ENCODE measurements at places on chromosomes 7 and 10.

- DNase-seq = no peak
Measured at GRCh38 chr7:34949361-34949760, 87.9 kb downstream of the DPY19L1 start.

DNA sequence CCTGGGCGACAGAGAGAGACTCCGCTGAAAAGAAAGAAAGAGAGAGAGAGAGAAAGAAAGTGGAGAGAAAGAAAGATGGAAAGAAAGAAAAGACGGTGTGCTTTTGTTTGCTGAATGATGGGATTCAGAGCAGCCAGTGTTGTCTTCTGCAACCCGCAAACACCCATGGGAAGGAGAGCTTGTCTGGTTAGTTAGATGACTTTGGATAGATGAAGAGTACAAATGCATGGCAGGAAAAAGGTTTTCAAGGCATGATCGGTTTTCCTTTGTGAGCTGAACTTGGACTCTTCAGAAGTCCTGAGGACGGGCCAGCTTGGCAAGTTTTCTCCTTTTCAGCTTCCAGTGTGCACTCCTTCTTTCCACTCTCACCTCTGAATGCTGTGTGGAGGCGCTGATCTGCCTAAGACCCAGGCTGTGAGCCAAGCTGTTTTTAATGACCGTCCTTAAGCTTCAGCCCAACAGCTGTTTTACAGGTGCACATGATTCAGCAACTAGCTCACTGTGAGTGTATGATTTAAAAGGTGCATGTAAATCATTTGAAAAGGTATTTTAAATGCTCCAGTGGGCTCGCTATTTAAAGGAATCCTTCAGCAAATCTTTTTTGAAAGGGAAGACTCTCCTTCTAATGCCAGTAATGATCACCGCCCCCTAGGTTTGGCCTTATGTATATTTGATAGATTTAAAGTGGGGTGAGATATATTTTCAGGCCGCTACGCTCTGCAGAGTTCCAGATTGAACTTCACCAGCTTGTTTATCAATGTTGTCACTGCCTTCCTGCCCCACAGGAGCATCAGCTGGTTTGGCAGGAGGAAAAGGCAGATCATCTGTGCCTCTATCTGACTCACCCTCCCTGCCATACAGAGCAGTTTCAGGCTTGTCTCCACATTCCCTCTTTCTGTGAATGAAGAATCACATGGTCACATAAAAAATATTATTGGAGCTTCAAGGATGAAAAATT lies 115.0 kb downstream of the PLXDC2 start:
- no peak for DNase-seq

GRCh38 chr7:3103614-3104398 lies 60.1 kb upstream of the CARD11 start:
- no peak for DNase-seq

- peak; percentile 9 for DNase-seq
Measured at GRCh38 chr7:106216923-106217542, 67.8 kb downstream of the NAMPT start.

DNA sequence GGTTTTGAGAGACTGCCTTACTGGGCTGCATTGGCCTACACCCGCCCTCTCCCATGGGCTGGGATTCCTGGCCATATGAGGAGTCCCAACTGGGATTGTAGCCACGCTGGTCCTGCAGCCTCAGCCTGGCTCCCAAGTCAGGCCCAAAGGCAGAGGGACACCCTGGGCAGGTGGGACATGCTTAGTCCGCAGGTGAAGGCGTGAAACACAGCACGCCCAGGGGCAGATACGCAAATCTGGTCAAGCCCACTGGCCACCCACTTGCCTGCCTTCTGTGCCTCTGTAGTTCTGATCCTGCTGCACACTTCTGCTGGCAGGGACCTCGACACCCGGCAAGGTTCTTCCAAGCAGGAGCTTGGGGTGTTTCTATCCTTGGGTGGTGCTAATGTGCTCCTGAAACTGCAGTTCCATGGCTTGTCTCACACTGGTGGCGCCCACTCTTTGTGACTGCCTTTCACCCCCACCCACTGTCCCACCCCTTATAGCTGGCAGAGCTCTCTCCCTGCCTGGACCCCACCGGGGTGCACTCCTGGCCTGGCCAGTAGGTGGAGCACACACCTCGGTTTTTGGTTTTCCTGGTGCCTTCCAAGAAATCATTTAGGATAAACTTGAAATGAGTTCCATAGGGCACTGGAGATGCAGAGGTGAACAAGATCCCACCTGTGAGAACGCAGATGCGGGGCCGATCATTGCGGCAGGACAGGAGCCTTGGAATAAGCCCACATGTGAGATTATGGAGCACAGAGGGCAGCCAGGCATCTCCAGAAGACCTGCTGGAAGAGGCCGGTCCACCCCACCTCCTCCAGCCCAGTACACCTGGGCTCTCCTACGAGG lies 47.9 kb downstream of the MKI67 start:
- DNase-seq = no peak

DNA sequence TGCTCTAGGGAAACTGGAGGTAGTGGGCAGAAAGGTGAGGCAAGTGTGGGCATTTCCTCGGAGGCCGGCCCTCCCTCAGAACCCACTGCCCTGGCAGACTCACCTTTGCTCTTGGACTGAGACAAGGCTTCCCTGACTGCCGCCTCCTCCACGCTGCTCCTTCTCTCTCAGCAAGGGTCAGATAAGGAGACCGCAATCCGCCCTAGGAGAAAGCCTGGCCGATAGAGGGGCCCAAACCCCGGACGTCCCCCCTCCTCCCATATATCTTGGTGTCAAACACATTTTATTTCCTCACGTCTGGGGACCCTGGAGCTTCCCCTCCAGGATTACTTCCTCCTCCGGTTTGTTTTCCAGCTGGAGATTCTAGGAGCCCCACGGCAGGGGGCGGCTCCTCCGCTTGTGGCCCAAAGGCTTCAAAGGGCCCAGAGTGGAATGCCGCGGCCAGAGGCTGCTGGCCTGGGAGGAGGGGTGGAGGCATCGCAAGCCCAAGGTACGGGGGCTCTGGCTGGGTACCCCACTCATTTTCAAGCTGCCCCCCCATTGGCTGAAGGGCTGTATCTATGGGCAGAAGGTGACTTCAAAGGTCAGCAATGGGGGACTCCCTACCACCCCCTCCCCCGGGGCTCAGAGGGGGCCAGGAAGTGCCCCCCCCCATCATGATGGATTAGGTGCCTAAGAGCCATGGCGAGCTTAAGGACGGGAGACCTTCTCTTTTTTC lies 31.7 kb upstream of the LBX1 start:
- DNase-seq = no peak

DNA sequence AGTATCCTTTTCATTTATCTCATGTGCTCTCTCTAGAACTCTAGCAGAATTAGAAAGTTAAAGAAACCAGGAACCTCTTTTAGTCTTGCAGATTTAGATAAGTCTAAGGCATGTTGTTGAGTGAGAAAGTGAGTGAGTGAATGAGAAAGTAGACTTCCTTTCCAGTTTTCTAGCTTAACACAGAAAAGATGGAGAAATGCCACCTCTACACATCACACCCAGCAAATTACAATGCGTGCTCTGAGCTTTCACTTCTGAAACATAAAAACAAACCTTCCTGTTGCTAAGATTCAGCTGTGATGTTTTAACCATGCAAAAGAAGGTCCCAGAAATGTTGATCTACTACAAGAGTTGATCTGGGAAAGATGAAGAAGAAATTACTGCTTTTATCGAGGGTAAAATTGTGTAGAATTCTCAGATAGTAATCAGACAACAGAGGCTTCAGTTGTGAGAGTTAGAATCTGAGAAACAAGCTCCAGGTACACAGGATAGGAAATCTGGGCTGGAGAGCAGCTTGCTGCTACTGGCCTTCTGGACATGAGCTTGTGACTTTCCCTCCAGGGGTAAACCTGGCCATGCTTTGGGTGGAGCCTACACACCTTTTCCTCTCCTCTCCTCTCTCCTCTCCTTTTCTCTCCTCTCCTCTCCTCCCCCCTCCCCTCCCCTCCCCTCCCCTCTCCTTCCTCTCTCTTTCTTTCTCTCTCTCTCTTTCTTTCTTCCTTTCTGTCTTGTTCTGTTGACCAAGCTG lies 4.6 kb downstream of the CYP3A5 start:
- DNase-seq = no peak
